ENCODE measurements at places on chromosomes 12 and 14. TPM values are rescaled to one million over a fixed set of nuclear protein-coding genes. Genes with fewer than 3 reads are reported as not detected.

The DNAH10 gene
- 0.35 TPM for total RNA-seq

The AQP2 gene
- not detected for total RNA-seq

The MIPOL1 gene
- 7.7 TPM for total RNA-seq

The PAWR gene
- 135 TPM for total RNA-seq

The CHGA gene
- total RNA-seq: 137 TPM

The CYP27B1 gene
- 0.80 TPM for total RNA-seq

The PROX2 gene
- not detected for total RNA-seq

The FGF6 gene
- total RNA-seq: not detected

The WNK1 gene
- total RNA-seq: 81.8 TPM

The GLT1D1 gene
- total RNA-seq: 0.17 TPM

The RFX4 gene
- not detected for total RNA-seq

The ARHGAP9 gene
- 5.5 TPM for total RNA-seq

The SIX4 gene
- total RNA-seq: 0.15 TPM

The LTB4R2 gene
- total RNA-seq: 7.8 TPM

The CSRNP2 gene
- 17.1 TPM for total RNA-seq

The PDE3A gene
- total RNA-seq: 50.6 TPM

The TESPA1 gene
- 1.6 TPM for total RNA-seq

The FAM181A gene
- not detected for total RNA-seq

The KRT73 gene
- total RNA-seq: not detected

The HOTAIR gene
- not detected for total RNA-seq

The POU6F1 gene
- 5.6 TPM for total RNA-seq

Measured in colonic mucosa (tissue), 4 donors.